ENCODE measurements at places on chromosomes 13 and 19.
A peak's percentile ranks its signal among the peaks of the same experiment; 100 is the strongest.

GRCh38 chr13:20499986-20500385 lies 25.7 kb downstream of the CRYL1 start:
- no peaks in the 10 kb centered on the region for H3K36me3 ChIP-seq
- DNase-seq, result no peak
- H3K27ac ChIP-seq, result no peak overlapping the region
- no peaks in the 10 kb centered on the region for H3K4me1 ChIP-seq

- H3K27ac ChIP-seq, result no peak overlapping the region
- H3K36me3 ChIP-seq, result no peaks in the 10 kb centered on the region
- H3K4me1 ChIP-seq, result no peaks in the 10 kb centered on the region
- no peak overlapping the region for H3K4me3 ChIP-seq
Observed at GRCh38 chr13:37919329-37919880, 49.8 kb upstream of the TRPC4 start.

DNA sequence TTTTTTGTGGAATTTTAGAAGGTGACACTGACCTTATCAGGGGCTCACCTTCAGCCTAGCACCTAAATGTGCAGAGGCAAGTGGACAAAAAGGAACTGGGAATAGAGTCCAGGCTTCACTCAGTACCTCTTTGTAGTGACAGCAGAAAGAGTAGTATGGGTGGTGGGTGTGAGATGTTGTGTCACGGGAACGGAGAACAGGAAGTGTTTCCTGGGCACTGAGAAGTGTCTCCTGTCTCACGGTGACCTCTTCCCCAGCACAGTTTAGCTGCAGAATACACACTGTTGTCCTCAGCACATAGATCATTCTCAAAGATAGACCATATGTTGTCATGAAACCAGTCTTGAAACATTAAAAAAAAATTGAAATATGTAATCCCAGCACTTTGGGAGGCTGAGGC lies 17.5 kb upstream of the LGALS14 start:
- peaks cover 31% of the 10 kb centered on the region for H3K27me3 ChIP-seq
- no peaks in the 10 kb centered on the region for H3K36me3 ChIP-seq
- DNase-seq, result no peak
- no peak overlapping the region for H3K27ac ChIP-seq

DNA sequence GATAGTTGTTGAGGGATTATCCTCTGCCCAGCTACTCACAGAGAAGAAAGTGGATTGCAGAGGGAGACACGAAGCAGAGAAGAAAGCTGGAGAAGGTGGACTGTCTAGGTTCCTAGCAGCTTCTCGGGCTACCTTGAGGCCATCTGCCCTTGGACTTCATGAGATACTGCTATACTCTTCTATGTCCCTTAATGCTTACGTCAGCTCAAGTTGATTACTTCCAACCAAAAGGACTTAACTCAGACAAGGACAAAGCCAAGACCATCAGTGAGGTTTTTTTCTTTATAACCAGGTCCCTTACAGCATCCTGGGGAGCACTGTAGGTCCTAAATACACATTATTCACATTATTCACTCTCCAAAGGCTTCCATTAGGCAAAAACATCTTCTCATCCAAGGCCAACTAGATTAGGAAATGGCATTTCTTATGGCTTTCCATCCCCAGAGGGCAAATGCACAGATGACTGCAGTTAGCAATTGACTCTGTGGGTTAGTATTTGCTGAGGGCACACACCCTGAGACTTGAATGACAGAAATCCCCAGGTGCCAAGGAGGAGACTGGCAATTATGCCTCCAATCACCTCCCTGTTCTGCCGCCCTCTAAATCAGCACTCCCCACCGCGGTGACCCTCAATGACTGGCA lies 4.1 kb upstream of the UBE2L5 start:
- H3K36me3 ChIP-seq, result no peaks in the 10 kb centered on the region
- H3K4me3 ChIP-seq, result no peak overlapping the region
- H3K4me1 ChIP-seq, result peaks cover 45% of the 10 kb centered on the region

- no peak overlapping the region for H3K27ac ChIP-seq
- no peaks in the 10 kb centered on the region for H3K4me1 ChIP-seq
- H3K36me3 ChIP-seq, result no peaks in the 10 kb centered on the region
- H3K4me3 ChIP-seq, result no peak overlapping the region
- no peak for DNase-seq
Observed at GRCh38 chr19:31985001-31985605, 360.3 kb upstream of the ZNF507 start.

DNA sequence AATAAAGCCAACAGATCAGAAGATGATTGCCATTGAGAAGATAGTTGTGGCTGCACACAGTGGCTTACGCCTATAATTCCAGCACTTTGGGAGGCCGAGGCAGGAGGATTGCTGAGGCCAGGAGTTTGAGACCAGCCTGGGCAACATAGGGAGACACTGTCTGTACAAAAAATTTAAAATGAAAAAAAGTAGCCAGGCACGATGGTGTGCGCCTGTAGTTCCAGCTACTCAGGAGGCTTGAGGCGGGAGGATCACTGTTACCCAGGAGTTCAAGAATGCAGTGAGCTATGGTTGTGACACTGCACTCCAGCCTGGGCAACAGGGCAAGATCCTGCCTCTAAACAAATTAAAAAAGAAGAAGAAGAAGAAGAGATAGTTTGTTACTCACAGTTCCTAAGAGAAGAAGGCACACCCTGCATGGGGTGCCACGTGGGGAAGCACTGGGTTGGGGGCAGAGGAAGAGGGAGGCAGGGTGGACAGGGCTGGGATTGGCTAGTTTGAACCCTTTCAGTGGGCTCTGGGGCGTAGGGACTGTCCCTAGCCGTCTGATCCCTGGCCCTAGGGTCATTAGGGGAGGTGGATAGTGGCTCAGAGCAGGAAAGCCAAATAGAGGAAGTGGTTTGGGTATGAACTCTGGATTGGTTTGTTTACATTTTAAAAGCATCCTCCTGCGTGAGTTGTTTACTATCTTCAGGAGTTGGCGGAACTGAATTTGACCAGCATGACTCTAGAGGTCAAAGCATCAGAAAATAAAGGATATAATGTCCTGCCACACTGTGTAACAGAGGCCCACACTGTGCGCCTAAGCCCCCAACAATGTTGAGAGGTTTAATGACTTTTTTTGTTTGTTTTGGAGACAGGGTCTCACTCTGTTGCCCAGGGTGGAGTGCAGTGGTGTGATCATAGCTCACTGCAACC lies 60.5 kb upstream of the MEDAG start:
- DNase-seq, result no peak
- no peak overlapping the region for H3K4me3 ChIP-seq
- peaks cover 3% of the 10 kb centered on the region for H3K27me3 ChIP-seq
- peaks cover 10% of the 10 kb centered on the region for H3K4me1 ChIP-seq

- peaks cover 38% of the 10 kb centered on the region for H3K4me1 ChIP-seq
- H3K27ac ChIP-seq, result peak overlapping the region; percentile 54
- peaks cover 90% of the 10 kb centered on the region for H3K27me3 ChIP-seq
- peak overlapping the region; percentile 88 for H3K4me3 ChIP-seq
Observed at GRCh38 chr13:111114362-111115060, 599 bp upstream of the ARHGEF7 start.

DNA sequence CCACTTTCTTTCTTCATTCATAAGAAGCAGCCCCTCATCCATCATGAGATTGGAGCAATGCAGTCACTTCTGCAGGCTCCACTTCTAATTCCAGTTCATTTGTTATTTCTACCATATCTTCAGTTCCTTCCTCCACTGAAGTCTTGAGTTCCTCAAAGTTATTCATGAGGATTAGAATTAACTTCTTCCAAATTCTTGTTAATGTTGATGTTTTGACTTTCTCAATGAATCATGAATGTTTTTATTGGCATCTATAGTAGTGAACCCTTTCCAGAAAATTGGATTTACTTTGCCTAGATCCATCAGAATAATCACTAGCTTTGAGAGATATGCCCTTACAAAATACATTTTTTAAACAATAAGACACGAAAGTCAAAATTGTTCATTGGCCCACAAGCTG lies 2567.7 kb upstream of the PCDH20 start:
- H3K36me3 ChIP-seq, result no peaks in the 10 kb centered on the region
- H3K4me1 ChIP-seq, result no peaks in the 10 kb centered on the region
- no peak overlapping the region for H3K4me3 ChIP-seq
- H3K27me3 ChIP-seq, result no peaks in the 10 kb centered on the region
- DNase-seq, result no peak
- H3K27ac ChIP-seq, result no peak overlapping the region

DNA sequence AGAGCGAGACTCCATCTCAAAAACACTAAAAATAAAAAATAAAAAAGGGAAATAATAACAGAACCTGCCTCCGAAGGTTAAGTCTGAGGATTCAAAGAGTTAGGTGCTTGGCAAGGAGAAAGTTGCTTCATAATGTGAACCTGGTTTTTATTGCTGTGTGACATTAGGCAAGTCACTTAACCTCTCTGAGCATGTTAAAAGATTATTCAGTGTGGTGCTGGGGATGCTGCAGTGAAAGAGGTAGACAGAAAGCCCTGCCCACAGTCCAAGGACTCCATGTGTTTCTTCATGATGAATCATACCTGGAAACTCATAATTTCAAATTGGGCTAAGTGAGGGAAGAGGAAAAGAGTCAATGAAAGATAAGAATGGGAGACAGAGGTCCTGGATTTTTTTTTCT lies 2.4 kb downstream of the IL27RA start:
- H3K36me3 ChIP-seq, result no peaks in the 10 kb centered on the region
- no peak overlapping the region for H3K4me3 ChIP-seq
- H3K4me1 ChIP-seq, result peaks cover 7% of the 10 kb centered on the region
- no peak for DNase-seq
- peaks cover 33% of the 10 kb centered on the region for H3K27me3 ChIP-seq

DNA sequence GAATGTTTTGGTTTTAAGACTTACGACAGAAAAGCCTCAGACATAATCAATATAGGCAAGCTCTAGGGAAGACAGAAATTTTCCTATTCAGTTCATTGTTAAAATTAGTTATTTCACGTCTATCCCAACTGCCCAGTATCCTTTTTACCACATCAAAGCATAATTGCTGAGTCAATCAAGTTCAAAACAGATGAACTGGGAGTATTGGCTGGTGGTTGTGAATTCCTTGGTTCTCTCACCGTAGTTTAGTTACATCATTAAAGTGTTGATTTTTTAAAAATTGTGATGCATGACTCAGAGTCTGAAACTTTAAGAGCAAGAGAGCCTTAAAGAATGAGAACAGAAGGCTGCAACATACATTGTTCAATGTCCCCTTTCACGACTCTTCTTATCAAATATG lies 143.3 kb upstream of the FREM2 start:
- no peak for DNase-seq
- no peaks in the 10 kb centered on the region for H3K36me3 ChIP-seq
- no peak overlapping the region for H3K27ac ChIP-seq
- no peaks in the 10 kb centered on the region for H3K27me3 ChIP-seq
- no peaks in the 10 kb centered on the region for H3K4me1 ChIP-seq

GRCh38 chr13:59730026-59730425 lies 433.7 kb downstream of the DIAPH3 start:
- no peak for DNase-seq
- peaks cover 10% of the 10 kb centered on the region for H3K4me1 ChIP-seq
- no peak overlapping the region for H3K4me3 ChIP-seq
- H3K27ac ChIP-seq, result no peak overlapping the region

DNA sequence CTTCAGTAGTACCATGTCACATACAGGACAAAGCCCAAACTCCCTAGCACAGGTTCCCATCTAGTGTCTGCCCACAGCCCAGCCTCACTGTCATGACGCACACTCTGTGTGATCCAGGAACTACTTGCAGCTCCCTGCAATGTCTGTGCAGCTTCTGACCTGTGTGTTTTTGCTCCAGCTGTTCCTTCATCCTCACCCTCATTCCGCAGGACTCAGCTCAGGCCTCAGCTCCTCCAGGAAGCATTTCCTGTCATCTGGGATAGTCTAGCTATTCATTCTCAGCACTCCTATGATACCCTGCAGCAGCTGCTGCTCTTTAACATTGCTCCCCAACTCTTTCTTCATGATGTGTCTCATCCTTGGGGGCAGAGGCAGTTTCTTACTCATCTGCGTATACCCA lies 56.1 kb downstream of the ENOX1 start:
- DNase-seq, result peak; percentile 2
- H3K27me3 ChIP-seq, result peaks cover 7% of the 10 kb centered on the region
- no peak overlapping the region for H3K4me3 ChIP-seq
- H3K27ac ChIP-seq, result peak overlapping the region; percentile 4

GRCh38 chr13:62040078-62040477 lies 624.4 kb upstream of the PCDH20 start:
- no peaks in the 10 kb centered on the region for H3K36me3 ChIP-seq
- no peaks in the 10 kb centered on the region for H3K4me1 ChIP-seq
- H3K4me3 ChIP-seq, result no peak overlapping the region
- DNase-seq, result no peak
- H3K27me3 ChIP-seq, result no peaks in the 10 kb centered on the region

DNA sequence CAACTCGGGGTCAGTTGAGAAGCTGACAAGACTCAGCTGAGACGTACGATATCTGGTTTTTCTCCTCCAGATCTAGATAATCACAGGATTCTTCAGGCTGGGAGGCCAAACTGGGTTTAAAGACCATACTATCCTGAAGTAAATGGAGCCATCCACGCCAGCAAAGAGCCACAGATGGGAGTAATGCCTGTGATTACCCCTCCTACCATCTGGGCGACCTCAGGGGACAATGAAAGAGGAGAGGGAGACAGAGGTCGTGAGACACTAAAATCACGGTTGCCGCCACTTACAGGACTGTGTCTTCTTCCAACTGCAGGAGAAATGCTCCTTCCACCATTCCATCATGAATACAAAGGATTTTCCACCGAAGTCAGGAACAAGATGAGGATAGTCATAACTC lies 3.1 kb upstream of the NLRP13 start:
- H3K27ac ChIP-seq, result no peak overlapping the region
- H3K36me3 ChIP-seq, result no peaks in the 10 kb centered on the region
- DNase-seq, result no peak
- H3K4me3 ChIP-seq, result no peak overlapping the region

GRCh38 chr19:55048446-55048845 lies 10.4 kb upstream of the GP6 start:
- H3K27me3 ChIP-seq, result no peaks in the 10 kb centered on the region
- no peak for DNase-seq
- no peak overlapping the region for H3K27ac ChIP-seq

DNA sequence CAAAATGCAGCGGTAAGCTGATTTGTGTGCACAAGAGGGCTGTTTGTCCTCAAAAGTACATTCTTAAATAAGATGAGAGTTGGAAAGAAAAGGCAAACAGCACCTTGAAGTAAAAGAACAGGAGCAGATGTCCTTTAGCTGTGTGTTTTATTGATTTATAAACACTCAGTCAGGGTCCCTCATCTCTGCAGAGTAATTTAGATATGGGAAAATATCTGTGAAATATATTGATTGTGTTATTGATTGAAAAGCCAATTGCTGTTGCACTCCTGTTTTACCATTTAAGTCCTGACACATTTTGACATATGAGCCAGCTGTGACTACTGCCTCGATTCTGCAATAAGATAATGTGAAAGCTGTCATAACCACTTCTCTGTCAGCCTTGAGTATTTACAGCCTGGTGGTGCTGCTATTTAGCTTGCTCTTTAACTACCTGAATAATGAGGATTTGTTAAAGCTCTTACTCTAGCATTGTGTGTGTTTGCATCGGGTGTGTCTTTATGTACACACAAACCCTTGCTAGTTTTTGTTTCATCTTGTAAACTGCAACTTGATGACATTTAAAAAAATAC lies 550.1 kb downstream of the DACH1 start:
- H3K4me1 ChIP-seq, result peaks cover 15% of the 10 kb centered on the region
- no peaks in the 10 kb centered on the region for H3K27me3 ChIP-seq
- no peak for DNase-seq
- no peak overlapping the region for H3K4me3 ChIP-seq
- H3K27ac ChIP-seq, result no peak overlapping the region
- no peaks in the 10 kb centered on the region for H3K36me3 ChIP-seq

- H3K4me1 ChIP-seq, result no peaks in the 10 kb centered on the region
- H3K4me3 ChIP-seq, result no peak overlapping the region
- no peak for DNase-seq
- H3K27ac ChIP-seq, result no peak overlapping the region
- peaks cover 2% of the 10 kb centered on the region for H3K27me3 ChIP-seq
Observed at GRCh38 chr19:24166055-24166454, 79.1 kb downstream of the ZNF254 start.

GRCh38 chr13:108915095-108915633 lies 285.8 kb downstream of the MYO16 start:
- no peak overlapping the region for H3K27ac ChIP-seq
- no peaks in the 10 kb centered on the region for H3K36me3 ChIP-seq
- no peak overlapping the region for H3K4me3 ChIP-seq
- H3K27me3 ChIP-seq, result peaks cover 1% of the 10 kb centered on the region
